Esophagus squamous epithelium (tissue), 5 donors: ENCODE measurements at places on chromosomes 3 and 15.

DNA sequence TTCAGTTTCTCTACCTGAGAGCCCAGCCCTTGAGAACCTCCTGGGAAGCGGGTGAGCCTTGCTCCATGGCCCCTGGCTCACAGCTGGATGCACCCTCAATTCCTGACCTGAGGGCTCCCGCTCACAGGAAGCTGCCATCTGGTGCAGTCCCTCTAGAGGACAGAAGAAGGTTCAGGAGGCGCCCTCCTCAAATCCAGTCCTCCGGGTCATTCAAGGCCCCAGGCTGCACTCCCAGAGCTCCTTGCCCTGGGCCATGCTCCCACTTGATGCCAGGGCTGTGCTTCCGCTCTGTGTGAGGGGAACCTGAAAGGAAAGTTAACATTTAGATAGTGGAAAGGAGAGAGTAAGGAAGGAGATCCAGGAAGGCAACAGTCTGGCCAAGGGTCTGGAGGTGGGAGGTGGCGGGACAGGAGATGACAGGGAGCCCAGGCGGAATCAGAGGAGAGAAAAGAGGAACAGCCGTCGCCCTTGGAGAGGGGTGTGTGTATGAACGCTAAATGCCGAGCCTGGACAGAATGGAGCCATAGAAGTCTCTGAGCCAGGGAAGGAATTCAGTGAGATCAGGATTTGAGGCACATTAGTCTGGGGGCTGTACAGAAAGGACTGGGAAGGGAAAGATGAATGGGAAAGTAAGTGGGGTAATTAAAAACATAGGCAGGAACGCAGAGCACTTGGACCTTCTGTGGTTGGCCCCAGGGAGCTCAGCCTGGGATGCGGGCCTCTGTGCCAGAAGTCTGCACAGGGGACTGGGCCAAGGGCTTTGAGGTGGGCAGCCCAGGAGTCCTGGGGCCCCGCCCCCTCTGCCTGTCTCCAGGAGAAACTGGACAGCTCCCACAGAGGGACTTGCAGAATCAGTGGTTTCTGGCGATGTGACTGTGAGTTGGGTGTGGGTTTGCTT lies 26.1 kb downstream of the TBC1D21 start:
- DNase-seq, result no peak

DNA sequence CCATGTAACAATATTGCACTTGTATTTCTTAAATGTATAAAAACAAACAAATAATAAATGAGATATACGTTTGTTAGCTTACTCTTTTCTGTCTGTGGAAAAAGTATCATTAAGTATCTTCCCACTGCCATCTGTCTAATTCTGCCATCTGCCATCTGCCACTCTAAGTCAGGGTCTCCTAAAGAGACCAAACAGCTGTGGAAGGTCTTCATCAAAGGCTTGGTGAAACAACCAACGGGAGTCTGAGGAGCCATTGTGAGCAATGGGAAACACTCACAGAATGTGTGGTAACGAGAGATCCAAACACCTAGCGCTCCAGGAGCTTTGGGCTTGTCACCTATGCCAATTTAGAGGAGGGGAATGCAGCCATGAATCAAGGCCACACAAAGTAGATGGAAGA lies 28.7 kb upstream of the PFN2 start:
- no peak for DNase-seq

GRCh38 chr3:61807865-61808276 lies 246.5 kb downstream of the PTPRG start:
- no peak for DNase-seq

DNA sequence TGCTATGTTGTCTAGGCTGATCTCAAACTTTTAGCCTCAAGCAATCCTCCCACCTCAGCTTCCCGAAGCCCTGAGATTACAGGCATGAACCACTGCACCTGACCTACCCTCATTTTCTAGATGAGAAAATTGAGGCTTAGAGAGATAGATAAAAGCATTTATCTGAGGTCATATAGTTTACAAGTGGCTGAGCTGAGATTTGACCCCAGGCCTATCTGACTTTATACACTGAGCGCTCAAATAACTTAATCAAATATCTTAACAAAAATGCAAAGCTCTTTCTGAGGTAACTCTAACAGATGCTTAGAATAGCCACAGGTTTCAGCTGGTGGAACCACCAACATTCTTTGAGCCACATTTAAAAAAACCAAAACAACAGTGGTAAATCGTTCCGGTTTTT lies 5.5 kb downstream of the PLS1 start:
- no peak for DNase-seq
